Activated CD8-positive, alpha-beta T cell treated with anti-CD3 and anti-CD28 coated beads, Interleukin-2, amount 10 ng/mL, durations not matched to agents 7 days and 5 days (primary cell): ENCODE measurements at places on chromosomes 5 and 9.
A peak's percentile ranks its signal among the peaks of the same experiment; 100 is the strongest.

DNA sequence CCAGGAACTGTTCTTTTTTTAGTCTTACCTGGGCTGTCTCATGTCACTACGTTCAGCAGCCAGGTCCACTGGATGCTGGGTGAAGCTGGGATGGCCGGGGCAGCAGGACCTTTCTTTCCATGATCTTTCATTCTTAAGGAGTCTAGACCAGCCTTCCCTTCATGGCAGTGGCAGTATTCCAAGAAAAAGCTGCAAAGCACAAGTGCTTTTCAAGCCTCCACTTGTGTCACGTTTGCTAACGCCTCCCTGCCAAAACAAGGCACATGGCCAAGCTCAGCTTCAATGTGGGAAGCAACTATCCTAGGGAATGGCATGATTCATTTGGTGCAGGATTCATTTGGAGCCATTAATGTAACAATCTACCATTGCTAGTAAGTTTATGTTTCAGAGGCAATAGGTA, 94.8 kb downstream of the RCL1 start:
- H3K27ac ChIP-seq = no peak overlapping the region
- peaks cover 6% of the 10 kb centered on the region for H3K4me1 ChIP-seq
- H3K4me3 ChIP-seq = no peak overlapping the region
- H3K27me3 ChIP-seq = no peaks in the 10 kb centered on the region
- no peak for DNase-seq

DNA sequence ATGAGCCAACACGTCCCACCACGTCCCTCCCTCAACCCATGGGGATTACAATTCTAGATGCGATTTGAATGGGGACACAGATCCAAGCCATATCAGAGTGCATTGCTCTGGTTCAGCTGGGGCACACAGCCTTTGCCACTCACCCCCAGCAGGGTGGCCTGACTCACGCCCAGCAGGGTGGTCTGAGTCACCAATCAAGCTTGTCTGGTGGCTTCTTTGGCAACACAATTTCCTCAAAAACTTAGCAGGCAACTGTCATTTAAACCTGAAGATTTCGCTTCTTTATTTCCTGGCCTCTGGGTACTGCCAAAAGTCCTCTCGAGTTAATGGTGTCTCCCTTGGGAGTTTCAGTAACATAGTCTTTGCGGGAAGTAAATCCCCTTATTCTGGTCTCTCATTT, 16.3 kb upstream of the SEMA5A start:
- no peak overlapping the region for H3K27ac ChIP-seq
- no peak for DNase-seq
- no peaks in the 10 kb centered on the region for H3K4me1 ChIP-seq
- no peak overlapping the region for H3K4me3 ChIP-seq
- no peaks in the 10 kb centered on the region for H3K27me3 ChIP-seq

DNA sequence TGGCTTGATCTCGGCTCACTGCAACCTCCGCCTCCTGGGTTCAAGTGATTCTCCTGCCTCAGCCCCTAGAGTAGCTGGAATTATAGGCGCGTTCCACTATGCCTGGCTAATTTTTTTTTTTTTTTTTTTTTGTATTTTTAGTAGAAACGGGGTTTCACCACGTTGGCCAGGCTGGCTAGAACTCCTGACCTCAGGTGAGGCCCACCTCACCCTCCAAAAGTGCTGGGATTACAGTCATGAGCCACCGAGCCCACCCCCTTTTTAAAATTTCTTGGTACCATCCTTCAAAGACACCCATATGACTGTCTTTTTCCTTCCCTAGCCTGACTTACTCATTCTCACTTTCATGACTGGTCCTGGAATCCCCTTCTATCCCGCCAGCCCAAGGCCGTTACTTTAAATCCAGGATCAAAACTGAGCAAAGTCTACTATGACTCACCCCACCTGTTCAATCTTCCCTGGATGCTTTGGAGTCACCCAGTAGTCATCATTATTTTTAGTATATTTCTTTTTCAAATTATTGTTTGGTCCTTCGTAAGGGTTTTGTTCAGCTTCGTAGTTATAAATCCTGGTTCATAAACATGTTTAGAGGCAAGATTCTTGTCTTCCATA, 1.2 kb upstream of the TBCA start:
- no peak for DNase-seq
- peak overlapping the region; percentile 16 for H3K4me3 ChIP-seq
- no peaks in the 10 kb centered on the region for H3K27me3 ChIP-seq

DNA sequence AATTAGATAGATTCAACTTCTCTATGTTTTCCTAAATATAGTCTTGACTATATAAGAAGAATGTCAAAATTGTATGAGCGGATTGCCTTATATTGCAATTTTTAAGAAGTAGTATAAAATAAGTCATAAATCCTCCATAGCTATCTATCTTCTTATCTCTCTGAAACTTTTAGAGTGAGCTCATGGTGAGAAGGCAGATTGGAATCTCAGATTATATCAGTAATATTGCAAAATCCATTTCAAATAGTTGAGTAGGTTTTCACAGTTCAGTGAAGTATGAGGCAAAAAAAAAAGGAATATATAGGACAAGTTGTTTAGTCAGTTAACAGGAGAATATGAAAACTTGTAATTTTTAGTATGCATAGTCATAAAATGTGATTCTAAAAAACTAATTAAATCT, 156.4 kb downstream of the FAM174A start:
- no peaks in the 10 kb centered on the region for H3K27me3 ChIP-seq
- H3K36me3 ChIP-seq = no peaks in the 10 kb centered on the region
- H3K4me1 ChIP-seq = peaks cover 6% of the 10 kb centered on the region
- no peak overlapping the region for H3K27ac ChIP-seq
- H3K4me3 ChIP-seq = no peak overlapping the region
- no peak for DNase-seq

- H3K27me3 ChIP-seq = no peaks in the 10 kb centered on the region
- no peaks in the 10 kb centered on the region for H3K36me3 ChIP-seq
- no peak for DNase-seq
These were observed 50.4 kb downstream of the SHOC1 start for GRCh38 chr9:111744363-111744762.

DNA sequence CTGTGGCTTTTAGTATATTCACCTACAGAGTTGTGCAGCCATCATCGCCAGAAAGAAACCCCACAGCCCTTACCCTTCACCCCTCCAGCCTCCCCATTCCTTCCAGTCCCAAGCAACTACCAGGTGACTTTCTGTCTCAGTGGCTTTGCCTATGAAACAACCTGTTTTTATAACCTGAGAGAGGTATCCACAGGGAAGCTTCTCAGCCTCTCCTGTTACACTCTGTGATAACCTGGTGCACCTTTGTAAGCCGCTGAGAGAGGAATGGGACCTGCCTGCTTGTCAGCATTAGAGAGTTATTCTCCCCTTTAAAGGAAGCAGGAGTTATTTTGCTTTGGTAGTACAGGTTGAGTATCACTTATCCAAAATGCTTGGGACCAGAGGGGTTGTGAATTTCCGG, 93.6 kb downstream of the TRIO start:
- H3K27me3 ChIP-seq = peaks cover 15% of the 10 kb centered on the region
- H3K36me3 ChIP-seq = no peaks in the 10 kb centered on the region
- H3K4me1 ChIP-seq = no peaks in the 10 kb centered on the region
- no peak for DNase-seq
- H3K4me3 ChIP-seq = no peak overlapping the region

DNA sequence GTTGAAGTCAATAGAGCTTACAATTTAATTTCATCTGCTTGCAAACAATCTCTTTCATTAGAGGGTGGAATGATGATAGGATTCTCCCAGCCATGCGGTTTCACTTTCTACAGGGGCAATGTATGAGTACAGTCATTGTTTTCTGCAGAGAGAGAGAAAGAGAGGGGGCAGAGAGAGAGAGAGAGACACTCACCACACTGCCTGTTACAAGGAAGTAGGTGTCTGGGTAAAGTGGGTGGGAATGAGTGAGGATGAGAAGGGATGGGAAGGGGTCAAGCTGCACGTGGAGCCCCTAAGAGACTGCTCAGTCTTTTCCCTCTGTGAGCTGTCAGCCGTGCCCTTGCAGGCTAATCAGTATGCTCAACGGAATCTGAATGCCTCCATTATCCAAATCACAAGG, 454.3 kb downstream of the KDM4C start:
- H3K27ac ChIP-seq = no peak overlapping the region
- peaks cover 2% of the 10 kb centered on the region for H3K36me3 ChIP-seq
- no peak overlapping the region for H3K4me3 ChIP-seq
- H3K27me3 ChIP-seq = peaks cover 49% of the 10 kb centered on the region
- H3K4me1 ChIP-seq = peaks cover 12% of the 10 kb centered on the region

DNA sequence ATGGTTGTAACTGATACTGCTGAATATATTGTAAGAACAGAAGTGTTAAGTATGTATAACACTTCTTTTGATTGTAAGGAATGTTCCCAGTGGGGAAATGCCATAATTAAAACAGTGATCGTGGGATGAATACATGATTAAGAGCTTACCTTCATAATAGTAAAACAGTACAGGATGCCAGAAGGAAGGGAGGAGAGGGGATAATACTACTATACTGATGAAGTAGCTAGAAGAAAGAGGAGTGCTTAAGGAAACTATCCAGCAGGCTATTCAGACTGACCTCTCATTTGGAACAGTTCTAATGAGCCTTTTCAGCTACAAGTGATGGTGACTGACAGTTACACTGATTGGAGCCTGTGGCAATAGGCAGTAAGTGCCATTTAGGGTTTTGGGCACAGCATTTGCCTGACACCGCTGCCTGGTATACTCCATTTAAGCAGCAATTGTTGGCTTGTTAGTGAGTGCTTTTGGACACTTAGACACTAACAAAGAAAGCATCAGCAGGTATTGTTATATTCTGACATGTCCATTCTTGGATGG, 33.8 kb upstream of the KDM4C start:
- H3K4me3 ChIP-seq = no peak overlapping the region
- H3K4me1 ChIP-seq = no peaks in the 10 kb centered on the region
- no peak overlapping the region for H3K27ac ChIP-seq
- no peaks in the 10 kb centered on the region for H3K36me3 ChIP-seq

DNA sequence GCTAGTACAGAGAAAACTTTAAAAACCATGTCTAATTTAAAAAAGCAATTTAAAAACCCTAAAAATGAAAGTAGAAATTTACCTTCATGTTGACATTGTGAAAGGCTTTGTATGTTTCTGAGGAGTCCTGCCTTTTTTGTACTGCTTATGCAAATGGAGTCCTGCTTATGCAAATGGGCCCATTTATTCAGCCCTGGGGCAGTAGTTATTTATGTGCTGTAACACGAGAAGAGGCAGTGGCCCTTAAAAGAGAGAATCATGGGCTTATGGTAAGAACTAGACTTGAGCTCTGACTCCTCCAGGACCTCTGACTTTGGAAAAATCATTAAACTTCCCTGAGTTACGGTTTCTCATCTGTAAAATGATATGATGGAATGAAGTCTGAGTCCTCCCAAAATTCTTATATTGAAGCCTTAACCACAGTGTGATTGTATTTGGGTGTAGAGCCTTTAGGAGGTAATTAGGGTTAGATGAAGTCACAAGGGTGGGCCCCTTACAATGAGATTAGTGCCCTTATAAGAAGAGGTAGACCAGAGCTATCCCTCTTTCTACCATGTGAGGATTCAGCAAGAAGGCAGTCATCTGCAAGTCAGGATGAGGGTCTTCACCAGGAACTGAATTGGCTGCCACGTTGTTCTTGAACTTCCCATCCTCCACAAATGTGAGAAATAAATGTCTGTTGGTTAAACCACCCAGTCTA, 447.8 kb upstream of the CD180 start:
- DNase-seq = no peak
- no peaks in the 10 kb centered on the region for H3K27me3 ChIP-seq
- no peak overlapping the region for H3K27ac ChIP-seq
- no peak overlapping the region for H3K4me3 ChIP-seq
- H3K36me3 ChIP-seq = no peaks in the 10 kb centered on the region
- no peaks in the 10 kb centered on the region for H3K4me1 ChIP-seq

GRCh38 chr5:41284938-41285337, 71.6 kb upstream of the C6 start:
- H3K27me3 ChIP-seq = no peaks in the 10 kb centered on the region
- H3K27ac ChIP-seq = no peak overlapping the region
- no peak for DNase-seq
- no peak overlapping the region for H3K4me3 ChIP-seq
- H3K36me3 ChIP-seq = no peaks in the 10 kb centered on the region

DNA sequence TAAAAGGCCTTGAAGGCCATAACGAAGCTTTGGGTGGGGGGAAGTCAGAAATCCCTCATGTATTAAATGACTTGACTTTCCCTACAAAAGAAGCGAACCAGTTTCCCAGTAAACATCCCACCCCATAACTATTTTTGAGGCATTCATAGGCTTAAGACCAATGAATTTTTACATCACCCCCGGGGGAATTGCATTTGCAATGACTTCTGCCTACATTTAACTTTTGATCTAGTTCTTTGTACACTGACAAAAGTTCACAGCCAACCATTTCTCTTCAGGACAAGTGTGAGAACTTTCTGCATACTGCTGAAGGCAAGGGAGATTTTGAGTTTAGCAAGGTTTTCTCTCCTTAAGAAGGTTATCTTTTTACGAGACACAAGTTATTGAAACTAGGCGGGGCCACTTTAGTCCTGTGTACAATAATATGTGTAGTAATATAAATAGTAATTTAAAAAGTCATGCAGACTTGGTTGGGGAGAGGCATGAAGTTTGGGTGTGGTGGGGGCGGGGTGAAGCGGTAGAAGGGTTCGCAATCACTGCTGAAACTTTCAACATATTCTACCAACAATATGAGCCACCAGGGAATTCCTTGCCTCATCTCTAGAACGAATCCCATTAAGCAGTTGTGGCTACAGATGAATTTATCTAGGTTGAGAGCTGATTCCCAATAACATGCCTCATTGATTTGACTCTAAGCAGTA, 2.5 kb downstream of the TJP2 start:
- H3K4me3 ChIP-seq = no peak overlapping the region
- peaks cover 43% of the 10 kb centered on the region for H3K27me3 ChIP-seq
- DNase-seq = no peak

DNA sequence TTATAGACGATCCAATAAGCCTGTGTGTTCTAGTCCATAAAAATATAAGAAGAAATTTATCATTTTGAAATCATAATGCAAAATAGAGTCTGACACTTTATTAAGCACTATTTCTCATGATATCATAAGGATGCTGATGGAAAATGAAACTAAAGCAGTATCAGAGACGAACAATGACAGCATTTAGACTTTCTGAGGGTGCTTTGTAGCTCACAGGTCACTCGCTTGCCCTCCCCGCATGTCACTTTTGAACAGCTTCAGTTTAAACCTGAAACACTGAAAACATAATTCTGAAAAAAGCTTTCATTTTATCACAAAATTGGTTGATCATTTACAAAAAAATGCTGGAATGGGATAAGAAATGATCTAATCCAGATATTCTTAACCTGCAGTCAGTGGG, 247.1 kb downstream of the EBF1 start:
- H3K27ac ChIP-seq = no peak overlapping the region
- DNase-seq = no peak
- H3K36me3 ChIP-seq = no peaks in the 10 kb centered on the region
- no peaks in the 10 kb centered on the region for H3K27me3 ChIP-seq
- H3K4me1 ChIP-seq = peaks cover 13% of the 10 kb centered on the region

DNA sequence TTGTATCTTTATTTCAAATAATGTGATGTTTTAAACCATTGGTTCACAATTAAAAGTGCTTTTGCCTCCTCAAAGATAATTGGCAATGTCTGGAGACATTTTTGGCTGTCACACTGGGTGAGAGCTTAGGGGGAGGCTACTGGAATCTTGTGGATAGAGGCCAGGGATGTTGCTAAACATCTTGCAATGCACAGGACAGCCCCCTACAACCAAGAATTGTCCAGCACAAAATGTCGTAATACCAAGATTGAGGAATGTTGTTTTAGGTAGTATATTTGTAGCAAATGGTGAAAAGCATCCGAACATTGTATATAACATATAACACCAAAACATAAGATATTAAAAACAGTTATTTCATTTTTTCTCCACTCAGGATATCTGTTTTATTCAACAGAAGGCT, 99.8 kb downstream of the SLC44A1 start:
- DNase-seq = no peak
- peaks cover 22% of the 10 kb centered on the region for H3K4me1 ChIP-seq
- H3K27ac ChIP-seq = no peak overlapping the region
- H3K4me3 ChIP-seq = no peak overlapping the region
- H3K36me3 ChIP-seq = peaks cover 4% of the 10 kb centered on the region
- H3K27me3 ChIP-seq = peaks cover 1% of the 10 kb centered on the region
